ENCODE measurements at places on chromosomes 16 and 17.

GRCh38 chr17:58384897-58385296, 32.4 kb downstream of the RNF43 start:
- peak; percentile 28 for DNase-seq

- DNase-seq, result no peak
Observed at GRCh38 chr17:56723421-56723820, 110.3 kb downstream of the C17orf67 start.

- DNase-seq, result peak; percentile 23
Observed at GRCh38 chr17:8137645-8138373, 13.9 kb upstream of the HES7 start.

GRCh38 chr16:28126684-28127620, 63.4 kb upstream of the GSG1L start:
- DNase-seq, result no peak

DNA sequence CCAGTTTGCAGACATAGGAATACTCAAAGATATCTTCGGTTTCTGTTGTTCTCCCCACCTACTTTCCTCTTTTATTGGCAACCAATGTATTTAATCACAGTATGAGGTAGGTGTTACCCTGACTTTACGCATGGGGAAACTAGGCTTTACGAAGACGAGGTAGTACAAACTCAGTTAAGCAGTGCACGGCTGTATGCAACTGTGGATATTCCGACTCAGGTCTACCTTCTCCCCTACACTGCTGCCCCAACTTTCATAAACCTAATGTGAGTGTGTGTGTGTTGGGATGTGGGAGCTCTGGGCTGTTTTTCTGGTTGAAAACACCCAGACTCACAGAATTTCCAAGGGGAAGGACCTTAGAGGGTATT, 1.2 kb upstream of the GPT2 start:
- DNase-seq, result no peak

DNA sequence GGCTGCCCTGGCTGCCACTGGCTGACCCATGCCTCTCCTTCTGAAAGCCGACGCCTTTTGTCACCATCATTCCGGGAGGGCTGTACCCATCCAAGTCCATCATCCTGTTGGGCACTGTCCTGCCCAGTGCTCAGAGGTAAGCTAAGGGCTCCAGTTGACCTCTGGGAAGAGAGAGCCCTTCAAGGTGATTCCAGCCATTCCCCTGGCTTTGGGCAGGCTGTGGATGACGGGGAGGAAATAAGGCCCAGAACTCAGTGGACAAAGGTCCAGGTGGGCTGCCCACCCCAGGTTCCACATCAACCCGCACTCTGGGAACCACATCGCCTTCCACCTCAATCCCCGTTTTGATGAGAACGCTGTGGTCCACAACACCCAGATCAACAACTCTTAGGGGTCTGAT, 45.8 kb downstream of the NOS2 start:
- no peak for DNase-seq

DNA sequence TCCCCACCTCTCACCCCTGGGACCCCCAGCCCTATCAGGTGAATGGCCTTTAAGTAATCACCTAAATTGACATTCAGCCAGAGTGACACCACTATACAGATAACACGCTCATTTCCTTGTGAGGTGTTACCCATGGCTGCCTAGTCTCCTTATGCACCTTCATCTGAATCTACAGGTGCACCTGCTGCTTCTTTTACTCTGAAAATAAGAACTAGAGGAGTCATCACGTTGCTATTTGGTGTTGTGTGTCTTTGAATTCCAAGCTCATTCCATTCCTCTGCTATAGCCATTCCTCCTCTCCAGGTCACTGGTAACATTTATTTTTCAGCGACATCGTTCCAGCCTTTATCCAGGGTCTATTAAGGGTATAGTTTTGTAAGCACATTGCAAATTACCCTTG, 9.8 kb downstream of the LGALS9 start:
- DNase-seq, result no peak

DNA sequence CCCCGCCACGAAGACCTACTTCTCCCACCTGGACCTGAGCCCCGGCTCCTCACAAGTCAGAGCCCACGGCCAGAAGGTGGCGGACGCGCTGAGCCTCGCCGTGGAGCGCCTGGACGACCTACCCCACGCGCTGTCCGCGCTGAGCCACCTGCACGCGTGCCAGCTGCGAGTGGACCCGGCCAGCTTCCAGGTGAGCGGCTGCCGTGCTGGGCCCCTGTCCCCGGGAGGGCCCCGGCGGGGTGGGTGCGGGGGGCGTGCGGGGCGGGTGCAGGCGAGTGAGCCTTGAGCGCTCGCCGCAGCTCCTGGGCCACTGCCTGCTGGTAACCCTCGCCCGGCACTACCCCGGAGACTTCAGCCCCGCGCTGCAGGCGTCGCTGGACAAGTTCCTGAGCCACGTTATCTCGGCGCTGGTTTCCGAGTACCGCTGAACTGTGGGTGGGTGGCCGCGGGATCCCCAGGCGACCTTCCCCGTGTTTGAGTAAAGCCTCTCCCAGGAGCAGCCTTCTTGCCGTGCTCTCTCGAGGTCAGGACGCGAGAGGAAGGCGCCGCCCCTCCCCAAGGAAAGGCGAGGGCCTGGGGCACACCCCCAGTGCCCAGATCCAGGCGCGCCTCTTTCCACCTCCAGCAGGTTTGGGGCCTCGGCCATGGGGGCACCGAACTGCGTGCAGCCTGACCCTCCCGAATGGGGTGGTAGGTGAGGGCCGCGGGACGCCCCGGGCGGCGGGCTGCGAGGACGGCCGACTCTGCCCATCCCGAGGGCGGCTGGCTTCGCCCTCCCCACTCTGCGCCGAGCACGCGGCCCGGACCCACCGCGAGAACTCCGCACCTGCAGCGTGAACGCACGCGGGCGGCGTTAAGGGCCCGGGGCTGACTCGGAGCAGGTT, 664 bp downstream of the HBQ1 start:
- peak; percentile 78 for DNase-seq

- peak; percentile 25 for DNase-seq
Observed at GRCh38 chr17:59914274-59914854, 21.4 kb downstream of the RPS6KB1 start.

DNA sequence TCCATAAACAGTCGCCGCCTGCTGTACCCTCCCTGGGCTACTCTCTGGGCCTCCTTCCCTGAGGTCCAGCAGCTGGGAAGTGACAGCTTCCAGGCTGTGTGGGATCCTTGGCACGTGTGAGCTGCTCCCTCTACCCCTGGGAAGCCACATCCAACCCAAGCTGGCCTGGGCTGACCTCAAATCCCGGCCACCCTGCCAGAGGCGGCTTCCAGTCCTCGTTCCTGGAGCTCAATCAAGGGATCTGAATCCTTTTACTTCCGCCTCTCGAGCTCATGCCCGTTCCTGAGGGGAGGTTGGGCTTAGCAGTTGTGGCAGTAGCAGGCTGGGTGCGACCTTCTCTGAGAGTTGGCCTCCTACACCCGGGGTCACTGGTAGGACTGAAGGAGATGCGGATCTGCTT, 82.5 kb downstream of the NETO2 start:
- DNase-seq, result no peak

GRCh38 chr17:39867084-39867879, 720 bp upstream of the ZPBP2 start:
- no peak for DNase-seq

- peak; percentile 61 for DNase-seq
Observed at GRCh38 chr17:55295411-55296170, 30.8 kb downstream of the HLF start.

- DNase-seq, result no peak
Observed at GRCh38 chr16:71645450-71645849, 19.5 kb downstream of the MARVELD3 start.

DNA sequence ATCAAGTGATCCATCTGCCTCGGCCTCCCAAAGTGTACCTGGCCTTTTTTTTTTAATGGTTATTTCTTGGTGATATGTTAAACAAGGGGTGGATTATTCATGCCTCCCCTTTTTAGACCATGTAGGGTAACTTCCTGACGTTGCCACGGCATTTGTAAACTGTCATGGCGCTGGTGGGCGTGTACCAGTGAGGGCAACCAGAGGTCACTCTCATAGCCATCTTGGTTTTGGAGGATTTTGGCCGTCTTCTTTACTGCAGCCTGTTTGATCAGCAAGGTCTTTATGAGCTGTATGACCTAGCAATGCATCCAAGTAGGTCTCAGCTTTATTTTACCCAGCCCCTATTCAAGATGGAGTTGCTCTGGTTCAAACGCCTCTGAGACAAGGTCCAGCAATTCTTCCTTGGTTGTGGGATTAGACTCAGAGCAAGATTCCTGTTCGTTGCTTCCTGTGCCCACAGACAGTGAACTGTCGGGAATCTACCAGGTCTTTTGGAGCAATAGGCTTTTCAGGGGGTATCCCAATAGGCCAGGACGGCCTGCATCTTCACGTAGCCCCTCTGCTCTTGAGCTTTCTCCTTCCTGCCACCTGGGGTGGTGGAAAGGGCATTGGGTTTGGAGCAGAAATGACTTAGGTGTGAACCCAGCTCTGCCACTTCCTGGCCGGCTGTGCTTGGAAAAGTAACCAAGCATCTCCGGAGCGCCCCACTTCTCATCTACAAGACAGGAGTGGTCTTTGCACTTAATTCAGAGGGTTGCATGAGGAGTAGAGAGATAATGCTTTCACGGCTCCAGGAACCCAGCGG, 52.9 kb upstream of the SEC14L1 start:
- DNase-seq, result no peak

DNA sequence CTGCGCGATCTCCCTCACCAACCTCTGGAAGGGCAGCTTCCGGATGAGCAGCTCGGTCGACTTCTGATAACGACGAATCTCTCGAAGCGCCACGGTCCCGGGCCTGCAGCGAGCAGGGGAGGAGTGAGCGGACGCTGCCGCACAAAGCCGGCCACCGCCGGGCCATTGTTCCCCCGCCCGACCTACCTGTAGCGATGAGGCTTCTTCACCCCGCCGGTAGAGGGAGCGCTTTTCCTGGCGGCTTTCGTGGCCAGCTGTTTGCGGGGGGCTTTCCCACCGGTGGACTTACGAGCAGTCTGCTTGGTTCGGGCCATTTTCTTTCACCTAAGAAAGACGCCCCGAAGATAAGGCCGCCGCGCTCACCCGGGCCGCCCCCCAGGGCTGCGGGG, 5.8 kb upstream of the UNK start:
- peak; percentile 67 for DNase-seq

DNA sequence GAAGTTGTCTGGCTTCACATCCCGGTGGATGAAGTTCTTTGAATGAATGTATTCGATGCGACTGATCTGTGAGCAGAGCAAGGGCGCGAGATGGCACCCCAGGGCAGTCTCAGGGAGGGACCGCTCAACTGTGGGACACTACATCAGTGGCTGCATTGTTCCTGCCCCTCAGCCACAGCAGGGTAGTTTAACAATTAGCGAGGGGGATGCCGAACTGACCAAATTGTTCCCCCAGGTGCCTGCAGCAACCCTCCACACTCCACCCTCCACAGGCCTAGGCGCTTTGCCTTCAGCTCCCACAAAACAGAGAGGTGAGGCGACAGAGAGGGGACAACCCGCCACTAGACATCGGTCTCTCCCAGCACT, 20.3 kb downstream of the CSNK1D start:
- no peak for DNase-seq

- no peak for DNase-seq
Observed at GRCh38 chr16:27425961-27426360, 24.0 kb downstream of the IL21R start.

GRCh38 chr16:87918338-87918737, 18.0 kb downstream of the CA5A start:
- DNase-seq, result no peak

GRCh38 chr17:22273308-22273707, 581.0 kb downstream of the KCNJ18 start:
- DNase-seq, result no peak

- no peak for DNase-seq
Observed at GRCh38 chr16:86324320-86324719, 186.0 kb upstream of the FOXF1 start.

- peak; percentile 25 for DNase-seq
Observed at GRCh38 chr17:40903129-40903847, 18.2 kb upstream of the KRT20 start.

DNA sequence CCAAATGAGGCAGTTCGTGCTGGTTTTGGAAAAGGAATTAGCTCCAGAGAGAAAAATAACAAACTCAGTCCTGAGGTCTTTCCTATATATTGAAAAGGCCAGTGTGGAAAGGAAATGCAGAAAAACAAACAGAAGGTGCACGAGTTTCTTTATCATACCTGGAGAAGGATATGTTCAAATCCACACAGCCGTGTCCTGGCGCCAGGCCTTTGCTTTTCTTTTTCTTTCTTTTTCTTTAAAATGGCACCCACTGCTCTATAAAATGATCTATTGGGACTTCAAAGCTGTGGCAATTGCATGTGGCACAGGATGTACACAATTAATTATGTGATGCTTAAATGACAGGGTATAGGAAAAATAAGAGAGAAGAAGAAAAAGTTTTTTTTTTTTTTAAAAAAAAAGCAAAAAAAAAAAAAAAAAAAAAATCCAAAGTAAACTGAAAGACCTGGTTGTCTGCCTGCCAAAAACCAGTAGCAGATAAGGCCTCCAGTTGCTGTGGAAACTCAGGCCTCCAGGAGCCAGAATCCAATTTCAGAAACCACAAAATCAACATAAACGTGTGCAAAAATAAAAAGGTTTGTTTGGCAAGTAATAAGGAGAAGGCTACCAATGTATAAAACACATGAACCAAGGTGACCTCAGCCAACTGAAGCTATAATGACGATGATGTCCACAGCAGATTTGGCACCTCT, 957.6 kb upstream of the SOX9 start:
- DNase-seq, result no peak

DNA sequence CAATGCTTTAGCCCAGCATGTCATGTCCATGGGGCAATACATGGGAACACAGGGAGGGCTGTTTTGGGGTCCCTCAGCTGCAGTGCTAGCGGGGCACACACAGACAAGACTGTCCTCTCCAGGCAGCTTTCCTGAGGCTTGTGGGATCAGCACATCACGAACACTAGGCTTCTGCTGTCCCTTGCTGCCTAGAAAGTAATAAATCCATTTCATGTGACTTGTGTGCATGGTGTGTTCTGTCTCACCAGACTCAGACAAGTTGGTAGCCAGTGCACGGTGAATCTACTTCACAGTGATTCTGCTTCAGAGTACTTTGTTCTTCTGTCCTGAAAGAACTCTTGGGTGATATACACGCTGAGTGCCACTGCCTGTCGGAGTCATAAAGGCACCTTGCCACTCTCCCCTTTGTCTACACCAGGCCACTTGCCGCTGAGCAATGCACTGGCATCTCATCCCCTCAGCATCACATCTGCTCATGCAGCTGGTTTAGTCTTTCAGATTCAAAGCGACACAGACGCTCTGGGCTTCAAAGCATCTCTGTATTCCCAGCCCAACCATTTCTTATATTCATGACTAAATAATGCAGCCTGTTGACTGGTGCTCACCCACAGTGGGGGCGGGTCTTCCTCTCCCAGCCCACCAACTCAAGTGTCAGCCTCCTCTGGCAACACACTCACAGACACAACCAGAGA, 95.2 kb upstream of the COX10 start:
- DNase-seq, result no peak

GRCh38 chr17:17810084-17810894, 26.5 kb downstream of the SREBF1 start:
- no peak for DNase-seq

DNA sequence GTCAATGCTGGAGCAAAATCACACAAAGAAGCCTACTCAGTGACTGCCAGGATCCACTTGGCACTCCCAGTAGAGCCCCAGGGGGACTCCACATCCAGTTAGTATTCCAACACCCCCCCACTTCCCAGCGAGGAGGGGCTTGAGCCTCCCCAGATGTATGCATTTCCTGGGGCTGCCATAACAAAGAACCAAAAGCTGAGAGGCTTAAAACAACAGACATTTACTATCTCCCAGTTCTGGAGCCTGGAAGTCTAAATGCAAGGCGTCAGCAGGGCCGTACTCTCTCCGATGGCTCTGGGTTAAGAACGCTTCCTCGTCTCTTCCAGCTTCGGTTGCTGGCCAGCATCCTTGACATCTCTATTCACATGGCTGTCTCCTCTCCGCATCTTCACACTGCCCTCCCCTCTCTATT, 23.0 kb upstream of the GNA13 start:
- DNase-seq, result no peak

GRCh38 chr16:76280421-76281215, 3.4 kb downstream of the CNTNAP4 start:
- no peak for DNase-seq
